ENCODE measurements at places on chromosomes 3 and 15. TPM values are rescaled to one million over a fixed set of nuclear protein-coding genes. Genes with fewer than 3 reads are reported as not detected.
A peak's percentile ranks its signal among the peaks of the same experiment; 100 is the strongest.

ROPN1 gene
- total RNA-seq, result 0.27 TPM

MYEF2 gene
- total RNA-seq, result 60.7 TPM

PROS1 gene
- 4.1 TPM for total RNA-seq

GABRR3 gene
- total RNA-seq, result not detected

ZIC1 gene
- 0.21 TPM for total RNA-seq

MAP2K1 gene
- 68.5 TPM for total RNA-seq

POTEB3 gene
- total RNA-seq, result not detected

CCDC54 gene
- total RNA-seq, result not detected

TLE3 gene
- total RNA-seq, result 55.7 TPM

GUCA1C gene
- not detected for total RNA-seq

DNA sequence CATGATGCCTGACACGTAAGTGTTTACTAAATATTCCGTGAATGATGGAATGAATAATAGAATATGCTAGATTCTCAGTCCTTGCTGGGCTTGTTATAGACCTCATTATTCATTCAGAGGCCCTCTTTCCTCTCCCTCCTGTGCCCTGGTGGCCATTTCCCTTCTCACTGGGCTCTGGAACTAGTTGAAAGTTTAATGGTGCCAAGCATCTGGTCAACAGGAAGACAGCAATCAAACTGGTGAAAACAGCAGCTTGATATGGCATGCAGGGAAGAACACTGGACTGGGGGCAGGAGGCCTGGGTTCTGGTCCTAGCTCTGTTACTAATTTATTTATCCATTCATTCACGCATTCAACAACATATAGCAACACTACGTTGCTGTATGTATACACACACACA lies 3.7 kb upstream of the APOD start:
- no peak for DNase-seq

- no peak for DNase-seq
These were observed 8.0 kb upstream of the OXTR start for GRCh38 chr3:8777201-8777977.

DNA sequence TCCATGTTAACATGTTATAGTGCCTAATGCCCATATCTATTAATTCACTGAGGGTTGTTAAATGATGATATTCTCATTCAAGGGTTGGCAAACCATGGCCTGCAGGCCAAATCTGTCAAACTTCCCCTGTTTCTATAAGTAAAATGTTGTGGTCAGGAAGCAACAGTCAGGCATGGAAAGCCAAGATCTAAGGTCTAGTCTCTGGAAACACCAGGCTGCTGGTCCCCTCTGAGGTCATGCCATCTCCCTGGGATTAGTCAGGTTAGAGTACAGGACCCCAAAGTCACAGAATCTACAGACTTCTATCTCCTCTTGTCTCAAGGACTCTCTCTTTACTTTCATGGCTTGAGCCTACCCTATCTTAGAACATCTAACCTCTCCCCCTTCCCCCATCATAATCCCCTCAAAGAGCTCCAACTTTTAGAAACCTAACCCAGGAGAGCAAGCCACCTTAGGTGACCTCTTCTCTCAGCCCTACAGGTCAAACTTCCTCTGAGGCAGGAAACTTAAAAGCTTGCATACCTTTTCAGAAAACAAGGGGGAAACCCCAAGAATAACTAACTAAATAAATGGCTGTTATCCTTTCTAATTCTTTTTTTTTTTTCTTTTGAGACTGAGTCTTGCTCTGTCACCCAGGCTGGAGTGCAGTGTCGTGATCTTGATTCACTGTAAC lies 15.3 kb upstream of the HERC1 start:
- DNase-seq, result no peak

- DNase-seq, result no peak
These were observed 4.1 kb downstream of the LOXL1 start for GRCh38 chr15:73930371-73930770.

- DNase-seq, result no peak
These were observed 154.3 kb upstream of the CCDC54 start for GRCh38 chr3:107222907-107223306.

- no peak for DNase-seq
These were observed 283.2 kb upstream of the STT3B start for GRCh38 chr3:31249545-31249944.

- DNase-seq, result peak; percentile 82
These were observed 11.1 kb downstream of the SLC6A6 start for GRCh38 chr3:14413381-14414071.

DNA sequence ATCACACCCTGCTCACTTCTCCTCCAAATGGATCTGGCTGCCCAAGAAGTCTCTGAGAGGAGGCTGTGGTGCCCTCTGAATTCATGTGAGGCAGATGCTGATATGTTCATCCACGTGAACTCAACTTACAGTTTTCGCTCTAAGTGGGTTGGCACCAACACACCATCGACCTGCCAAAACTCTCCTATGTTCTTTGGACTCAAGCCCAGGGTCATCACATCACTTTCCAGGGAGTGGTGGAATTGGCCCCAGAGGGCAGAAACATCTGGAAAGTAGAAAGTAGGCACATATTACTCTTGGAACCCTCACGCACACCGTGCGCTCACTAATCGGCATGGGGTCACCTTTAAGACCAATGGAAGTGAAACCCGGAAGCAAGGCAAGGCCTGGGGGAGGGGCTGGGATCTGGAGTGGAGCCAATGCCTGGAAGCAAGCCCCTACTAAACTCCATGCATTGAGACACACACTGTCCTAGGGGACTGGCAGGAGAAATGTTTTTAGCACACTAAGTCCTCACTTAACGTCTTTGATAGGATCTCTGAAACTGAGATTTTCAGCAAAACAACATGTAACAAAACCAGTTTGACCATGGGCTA lies 41.4 kb downstream of the SSUH2 start:
- no peak for DNase-seq

DNA sequence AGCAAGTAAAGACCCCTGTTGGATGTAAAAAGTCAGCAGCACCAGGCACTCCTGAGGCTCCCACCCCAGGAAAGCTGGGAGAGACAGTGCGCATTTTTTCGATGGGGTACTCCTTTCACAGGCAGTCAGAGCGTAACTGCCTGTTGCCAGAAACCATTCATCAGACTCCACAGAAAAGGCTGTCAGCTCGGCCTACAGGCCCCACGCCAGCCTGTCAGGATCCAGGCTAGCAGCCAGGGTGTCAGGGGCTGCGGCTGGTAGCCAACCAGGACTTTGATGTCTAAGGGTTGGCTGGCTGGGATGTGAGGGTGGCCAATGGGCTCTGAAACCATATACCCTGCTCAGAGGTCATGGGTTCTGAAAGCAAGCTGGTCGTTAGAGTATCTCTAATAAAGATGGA lies 164.5 kb downstream of the WNT5A start:
- DNase-seq, result no peak

GRCh38 chr3:110069761-110070160 lies 732.4 kb upstream of the DPPA4 start:
- DNase-seq, result no peak

DNA sequence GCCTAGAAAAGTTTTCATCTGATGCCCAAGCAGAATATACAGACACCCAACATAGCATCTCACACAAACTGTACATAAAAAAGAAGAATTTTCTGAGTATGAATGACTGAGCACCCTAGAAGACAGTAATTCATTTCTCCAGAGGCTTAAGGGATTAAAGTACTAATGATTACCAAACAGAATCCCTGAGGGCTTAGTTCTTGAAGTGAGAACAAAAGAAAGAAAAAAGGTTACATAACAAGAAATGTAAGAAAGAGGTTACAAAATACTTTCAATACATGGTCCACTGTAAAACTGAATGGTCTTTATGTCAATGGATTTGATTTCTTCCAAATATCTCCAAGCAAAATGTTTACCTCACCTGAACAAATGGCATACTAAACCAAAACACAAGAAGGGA lies 9.1 kb upstream of the NEK10 start:
- DNase-seq, result no peak

DNA sequence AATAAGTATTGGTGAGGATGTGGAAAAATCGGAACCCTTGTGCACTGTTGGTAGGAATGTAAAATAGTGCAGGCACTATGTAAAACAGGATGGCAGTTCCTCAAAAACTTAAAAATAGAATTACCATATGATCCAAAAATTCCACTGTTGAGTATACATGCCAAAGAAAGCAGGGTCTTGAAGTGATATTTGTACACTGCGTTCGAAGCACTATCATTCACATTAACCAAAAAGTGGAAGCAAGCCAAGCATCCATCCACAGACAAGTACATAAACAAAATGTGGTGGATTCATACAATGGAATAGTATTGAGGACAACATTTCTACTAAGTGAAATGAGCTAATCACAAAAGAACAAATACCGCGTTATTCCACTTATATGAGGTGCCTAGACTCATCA lies 200.7 kb downstream of the TJP1 start:
- no peak for DNase-seq

GRCh38 chr3:98021830-98022560 lies 13.1 kb downstream of the GABRR3 start:
- DNase-seq, result no peak

- DNase-seq, result peak; percentile 46
These were observed 2.8 kb downstream of the FYCO1 start for GRCh38 chr3:45992821-45993221.

DNA sequence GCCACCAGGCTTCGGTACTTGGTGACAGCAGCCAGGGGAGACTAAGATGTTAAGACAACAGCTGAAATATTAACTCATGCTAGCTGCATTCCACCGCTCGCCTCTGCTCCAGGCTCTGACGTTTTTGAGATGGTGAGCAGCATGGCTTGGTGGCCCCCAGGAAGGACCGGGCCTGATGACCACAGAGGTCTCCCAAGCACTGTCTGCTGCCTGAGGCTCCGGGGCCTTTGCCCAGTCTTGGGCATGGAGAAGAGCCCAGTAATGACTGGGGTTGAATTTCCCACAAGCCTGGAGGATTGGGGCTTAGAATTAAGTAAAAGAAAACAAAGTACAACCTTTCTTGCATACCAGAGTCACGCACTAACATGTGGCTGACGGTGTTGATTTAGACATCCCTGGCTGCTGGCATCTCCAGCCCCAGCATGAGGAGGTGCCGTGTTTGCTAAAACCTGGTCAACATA lies 243.6 kb upstream of the LYSMD4 start:
- DNase-seq, result no peak

GRCh38 chr3:73848173-73848906 lies 223.6 kb upstream of the PDZRN3 start:
- peak; percentile 70 for DNase-seq

DNA sequence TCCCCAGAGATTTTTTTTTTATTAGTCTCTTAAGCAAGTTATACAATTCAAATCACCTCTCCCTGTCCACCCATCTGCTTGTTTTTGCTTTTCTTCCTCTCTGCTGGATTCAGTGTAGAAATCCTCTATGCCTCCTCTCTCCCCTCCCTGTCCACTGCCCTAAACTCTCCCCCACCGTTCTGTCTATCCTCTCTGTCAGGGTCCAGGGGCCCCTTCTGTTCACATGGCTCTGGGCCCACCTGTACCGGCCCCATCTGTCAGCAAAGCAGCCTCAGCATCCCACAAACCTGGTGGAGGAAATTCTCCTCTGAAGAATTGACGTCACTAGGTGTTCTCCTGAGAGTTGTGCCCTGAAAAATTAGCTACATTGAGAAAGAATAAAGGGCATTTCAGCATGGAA lies 137.6 kb upstream of the CMC1 start:
- no peak for DNase-seq

DNA sequence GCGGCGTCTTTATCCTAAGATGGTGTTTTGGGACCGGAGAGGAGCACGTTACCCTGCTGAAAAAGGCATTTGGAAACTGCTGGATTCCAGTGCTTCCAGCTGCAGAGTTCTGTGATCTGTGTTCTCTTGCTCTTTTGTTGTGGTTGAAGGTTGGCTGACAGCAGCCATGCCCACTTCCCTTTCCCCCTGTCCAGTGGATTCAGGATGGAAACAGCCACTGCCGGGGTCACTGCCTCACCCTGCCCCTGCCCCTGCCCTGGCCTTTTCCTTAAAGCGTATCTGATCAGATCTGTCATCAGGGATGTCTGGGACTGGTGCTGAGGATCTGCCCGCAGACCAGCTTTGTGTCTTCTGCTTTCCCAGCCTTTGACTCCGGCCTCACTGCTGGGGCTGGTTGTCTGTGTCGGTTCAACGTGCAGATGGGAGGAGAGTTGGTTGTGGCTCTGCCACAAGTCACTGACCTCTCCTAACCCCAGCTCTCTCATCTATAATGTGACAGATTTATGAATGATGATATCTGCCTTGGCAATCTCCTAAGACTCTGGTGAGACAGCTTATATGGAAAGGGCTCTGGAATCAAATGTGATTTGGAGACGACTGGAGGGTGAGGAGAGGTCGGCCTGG lies 219.4 kb upstream of the BHLHE40 start:
- DNase-seq, result no peak

DNA sequence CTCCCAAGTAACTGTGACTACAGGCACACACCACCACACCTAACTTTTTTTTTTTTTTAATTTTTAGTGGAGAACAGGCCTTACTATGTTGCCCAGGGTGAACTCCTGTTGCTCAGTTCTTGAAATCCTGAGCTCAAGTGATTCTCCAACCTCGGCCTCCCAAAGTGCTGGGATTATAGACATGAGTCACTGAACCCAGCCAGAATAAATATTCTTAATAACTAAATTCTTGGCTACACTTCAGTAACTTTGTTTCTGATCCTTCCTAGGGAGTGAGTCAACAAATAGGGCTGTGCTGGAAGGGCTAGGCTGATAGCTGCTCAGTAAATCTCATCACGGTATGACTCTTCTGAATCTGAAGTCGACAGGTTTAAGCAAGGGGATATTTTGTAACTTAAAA lies 56.6 kb downstream of the P3H2 start:
- DNase-seq, result no peak

GRCh38 chr15:50315814-50316630 lies 39.0 kb downstream of the GABPB1 start:
- DNase-seq, result peak; percentile 62

- DNase-seq, result no peak
These were observed 275.0 kb upstream of the CHRM5 start for GRCh38 chr15:33693166-33693800.

- DNase-seq, result no peak
These were observed 49.5 kb downstream of the CCDC12 start for GRCh38 chr3:46926871-46927717.
